ENCODE measurements at places on chromosomes 11 and 22.

DNA sequence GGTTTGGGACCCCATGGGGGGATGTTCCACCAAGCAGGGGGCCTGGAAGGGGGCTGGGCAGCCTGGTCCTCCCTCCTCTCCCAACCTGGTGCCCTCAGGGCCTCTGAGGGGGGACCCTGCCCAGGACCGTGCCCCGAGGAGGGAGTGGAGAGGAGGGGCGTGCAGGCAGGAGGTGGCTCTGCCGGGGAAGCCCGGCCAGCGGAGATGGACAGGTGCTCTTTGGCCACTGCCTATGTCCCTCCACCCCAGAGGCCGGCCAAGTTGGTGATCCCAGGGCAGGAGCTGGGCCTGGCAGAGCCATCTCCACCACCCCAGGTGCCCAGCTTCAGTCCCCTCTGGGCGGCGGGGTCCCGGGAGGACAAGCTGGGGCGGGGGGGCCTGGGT, 2.4 kb downstream of the MUC2 start:
- H3K27me3 ChIP-seq: no peaks in the 10 kb centered on the region
- H3K36me3 ChIP-seq: no peaks in the 10 kb centered on the region
- H3K4me1 ChIP-seq: no peaks in the 10 kb centered on the region
- no peak overlapping the region for H3K4me3 ChIP-seq
- no peak for DNase-seq

GRCh38 chr11:95123556-95123955, 33.9 kb downstream of the ENDOD1 start:
- no peak for DNase-seq
- H3K27ac ChIP-seq: no peak overlapping the region
- H3K36me3 ChIP-seq: peaks cover 1% of the 10 kb centered on the region
- H3K27me3 ChIP-seq: no peaks in the 10 kb centered on the region
- peaks cover 11% of the 10 kb centered on the region for H3K4me1 ChIP-seq

DNA sequence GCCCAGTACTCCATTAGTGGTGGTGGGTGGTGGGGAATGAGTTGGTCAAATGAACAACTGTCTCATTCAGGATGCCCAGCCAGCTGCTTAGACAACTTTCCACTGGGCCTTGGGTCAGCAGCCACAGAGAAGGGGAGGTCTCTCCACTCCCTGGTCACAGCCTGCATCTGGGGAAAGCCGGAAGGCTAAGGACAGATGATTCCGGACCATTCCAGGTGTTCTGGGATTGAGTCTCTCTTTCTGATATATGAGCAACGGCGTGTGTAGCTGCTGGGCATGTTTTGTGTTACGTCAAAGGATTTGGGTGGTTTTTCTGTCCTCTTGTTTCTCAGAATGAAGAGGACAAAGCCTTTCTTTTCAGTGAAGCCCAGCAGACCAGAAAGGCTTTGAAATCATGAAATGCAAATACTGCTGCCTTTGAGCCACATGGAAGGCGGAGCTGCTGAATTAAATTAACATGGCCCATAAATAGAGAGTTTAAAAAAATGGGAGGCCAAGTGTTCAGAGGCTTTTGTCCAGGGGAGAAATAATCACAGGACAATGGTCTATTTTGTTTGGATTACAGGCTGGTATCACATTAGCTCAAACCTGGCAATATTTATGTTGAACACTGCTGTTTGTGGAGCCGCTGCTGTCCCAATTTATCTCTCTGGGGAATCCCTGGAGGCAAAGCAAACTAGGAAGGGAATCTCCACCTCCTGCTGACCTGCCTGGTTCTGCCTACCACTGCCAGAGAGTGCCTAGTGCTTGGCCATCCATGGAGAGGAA, 234.4 kb upstream of the E2F8 start:
- H3K27me3 ChIP-seq: peaks cover 20% of the 10 kb centered on the region
- H3K4me3 ChIP-seq: no peak overlapping the region
- H3K4me1 ChIP-seq: peaks cover 14% of the 10 kb centered on the region
- H3K36me3 ChIP-seq: no peaks in the 10 kb centered on the region

- peaks cover 4% of the 10 kb centered on the region for H3K36me3 ChIP-seq
- H3K27me3 ChIP-seq: peaks cover 4% of the 10 kb centered on the region
- H3K4me3 ChIP-seq: no peak overlapping the region
Observed at GRCh38 chr11:33530815-33531214, 169.8 kb downstream of the C11orf91 start.

GRCh38 chr11:95327273-95327948, 96.4 kb upstream of the SESN3 start:
- DNase-seq: no peak
- peaks cover 3% of the 10 kb centered on the region for H3K36me3 ChIP-seq
- no peaks in the 10 kb centered on the region for H3K27me3 ChIP-seq
- peaks cover 46% of the 10 kb centered on the region for H3K4me1 ChIP-seq
- H3K4me3 ChIP-seq: peak overlapping the region; percentile 9

- H3K4me1 ChIP-seq: peaks cover 6% of the 10 kb centered on the region
- H3K4me3 ChIP-seq: no peak overlapping the region
- H3K27me3 ChIP-seq: no peaks in the 10 kb centered on the region
- DNase-seq: no peak
- H3K36me3 ChIP-seq: peaks cover 3% of the 10 kb centered on the region
Observed at GRCh38 chr11:63520606-63521170, 14.8 kb downstream of the LGALS12 start.

DNA sequence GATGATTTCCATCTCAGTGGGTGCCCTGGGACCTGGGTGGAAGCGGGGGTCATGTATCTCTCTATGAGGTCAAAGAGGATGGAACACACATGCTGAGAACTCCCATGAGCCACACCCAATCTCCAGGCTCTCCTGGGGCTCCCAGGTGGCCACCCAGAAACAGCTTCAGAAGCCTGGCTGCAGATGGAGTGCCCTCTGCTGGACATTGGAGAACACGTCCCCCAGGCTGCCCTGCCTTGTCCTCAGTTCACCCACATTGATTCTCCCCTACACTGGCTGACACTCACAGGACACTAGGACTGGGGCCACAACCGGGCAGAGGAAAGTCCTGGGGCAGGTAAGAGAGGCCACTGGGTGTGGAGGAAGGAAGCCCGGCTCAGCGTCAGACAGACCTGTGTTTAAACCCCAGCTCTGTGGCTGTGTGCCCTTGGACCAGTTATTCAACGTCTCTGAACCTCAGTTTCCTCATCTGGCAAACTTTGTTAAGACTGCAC, 4.5 kb upstream of the NOL12 start:
- H3K27me3 ChIP-seq: no peaks in the 10 kb centered on the region
- H3K36me3 ChIP-seq: no peaks in the 10 kb centered on the region
- peaks cover 19% of the 10 kb centered on the region for H3K4me1 ChIP-seq
- H3K27ac ChIP-seq: peak overlapping the region; percentile 77
- DNase-seq: peak; percentile 77

DNA sequence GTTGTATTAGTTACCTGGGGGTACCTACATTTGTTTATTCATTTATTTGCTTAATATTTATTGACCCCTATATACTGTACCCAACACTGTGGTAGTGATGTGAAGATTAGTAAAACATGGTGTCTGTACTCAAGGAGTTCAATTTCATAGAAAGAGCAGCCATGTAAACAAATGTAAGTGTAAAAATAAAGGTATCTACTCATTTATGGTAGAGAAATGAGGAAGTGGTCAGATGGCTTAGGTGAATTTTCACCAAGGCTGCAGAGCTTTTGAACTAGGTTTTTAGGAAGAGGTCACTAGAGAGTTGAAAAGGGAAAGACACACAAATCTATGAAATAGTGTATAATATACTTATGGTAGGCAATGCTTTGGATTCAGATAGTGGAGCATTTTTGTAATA, 11.1 kb downstream of the CTR9 start:
- H3K4me3 ChIP-seq: no peak overlapping the region
- no peaks in the 10 kb centered on the region for H3K4me1 ChIP-seq
- no peak overlapping the region for H3K27ac ChIP-seq
- no peak for DNase-seq
- no peaks in the 10 kb centered on the region for H3K27me3 ChIP-seq

- H3K36me3 ChIP-seq: no peaks in the 10 kb centered on the region
- no peak overlapping the region for H3K4me3 ChIP-seq
- no peak overlapping the region for H3K27ac ChIP-seq
- peaks cover 12% of the 10 kb centered on the region for H3K4me1 ChIP-seq
- peaks cover 18% of the 10 kb centered on the region for H3K27me3 ChIP-seq
Observed at GRCh38 chr11:15896530-15896929, 459.8 kb downstream of the SOX6 start.

DNA sequence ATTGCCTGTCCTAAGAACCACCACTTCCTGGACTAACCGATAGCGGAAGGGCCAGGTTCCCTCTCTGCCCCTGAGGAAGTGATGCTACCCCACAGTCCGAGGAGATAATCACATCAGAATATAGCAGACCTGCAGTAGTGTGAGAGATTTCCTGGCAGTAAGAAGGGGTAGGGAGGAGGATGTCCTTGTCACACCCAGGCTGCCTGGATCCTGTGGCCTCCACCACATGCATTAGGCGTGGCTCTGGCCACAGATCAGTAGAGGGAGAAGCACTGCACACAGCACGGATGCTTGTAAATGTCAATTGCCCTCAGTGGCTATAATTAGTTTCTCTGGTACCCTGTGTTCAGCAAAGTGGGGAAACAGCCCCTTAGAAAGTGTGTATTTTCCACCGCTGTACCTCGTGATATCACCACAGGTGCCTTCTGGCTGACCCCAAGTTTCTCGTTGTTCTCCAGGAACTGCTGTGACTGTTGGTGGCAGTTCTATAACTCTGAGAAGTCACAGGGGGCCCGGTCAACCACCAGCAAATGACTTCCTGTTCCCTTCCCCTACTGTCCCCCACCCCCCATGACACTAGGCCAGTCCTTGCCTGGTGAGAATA, 61.8 kb downstream of the UBASH3B start:
- H3K27ac ChIP-seq: no peak overlapping the region
- no peaks in the 10 kb centered on the region for H3K36me3 ChIP-seq
- H3K27me3 ChIP-seq: peaks cover 16% of the 10 kb centered on the region
- no peak for DNase-seq

GRCh38 chr11:132035766-132036165, 665.4 kb downstream of the NTM start:
- peaks cover 11% of the 10 kb centered on the region for H3K4me1 ChIP-seq
- no peak for DNase-seq
- no peak overlapping the region for H3K4me3 ChIP-seq
- H3K27me3 ChIP-seq: peaks cover 68% of the 10 kb centered on the region

DNA sequence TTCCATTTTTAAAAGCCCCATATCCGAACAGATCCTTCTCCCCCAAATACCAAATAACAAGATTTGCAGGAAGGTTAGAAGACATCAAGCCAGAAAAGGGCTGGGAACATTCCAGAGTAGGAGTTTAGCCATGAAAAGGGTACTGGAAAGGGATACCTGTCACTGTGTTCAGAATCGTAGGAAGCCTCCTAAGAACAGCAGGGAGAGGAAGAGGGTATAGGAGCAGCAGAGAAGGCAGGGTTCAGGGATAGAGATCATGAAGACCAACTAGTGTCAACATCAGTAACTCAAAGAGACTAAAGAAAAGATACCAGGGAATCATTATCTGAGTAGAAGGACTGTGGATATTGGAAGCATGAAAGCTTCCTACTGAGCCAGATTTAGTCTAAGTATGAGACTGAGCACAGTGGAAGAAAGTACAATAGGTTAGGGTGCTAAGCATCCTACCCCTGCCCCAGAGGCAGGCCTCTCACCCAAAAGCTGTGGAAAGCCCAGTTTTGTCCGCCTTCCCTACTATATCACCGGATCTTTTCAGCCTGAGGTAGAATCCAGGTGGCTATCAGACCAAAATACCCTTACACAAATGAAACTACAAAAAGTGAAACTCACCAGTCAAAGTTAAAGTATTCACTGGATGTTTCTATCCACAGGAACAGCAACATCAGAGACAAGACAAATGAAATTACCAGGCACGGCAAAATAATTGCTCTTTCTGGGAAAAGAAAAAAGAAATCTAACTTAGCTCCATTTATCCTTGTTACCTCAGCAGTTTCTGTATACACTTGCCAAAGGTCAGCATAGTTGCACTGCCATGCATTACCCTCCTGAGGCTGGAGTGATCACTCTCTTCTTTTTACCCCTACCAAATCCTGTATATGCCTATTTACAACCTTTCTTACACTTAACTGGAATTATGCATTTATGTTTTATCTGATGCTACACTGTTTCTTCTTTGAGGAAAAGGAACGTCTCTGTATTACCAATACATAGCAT, 16.7 kb downstream of the GDPD4 start:
- H3K36me3 ChIP-seq: no peaks in the 10 kb centered on the region
- H3K4me1 ChIP-seq: no peaks in the 10 kb centered on the region
- DNase-seq: no peak
- H3K4me3 ChIP-seq: no peak overlapping the region
- no peak overlapping the region for H3K27ac ChIP-seq
